ENCODE measurements at places on chromosomes 13 and 19. TPM values are rescaled to one million over a fixed set of nuclear protein-coding genes. Genes with fewer than 3 reads are reported as not detected.

Gene NKG7
- not detected for polyA plus RNA-seq

Gene TNNT1
- polyA plus RNA-seq, result 155 TPM

Gene LRRC8E
- polyA plus RNA-seq, result 4.4 TPM

Gene SPIB
- 0.03 TPM for polyA plus RNA-seq

Gene CD177
- 0.05 TPM for polyA plus RNA-seq

Gene RNF17
- polyA plus RNA-seq, result not detected

Gene SIGLEC5
- not detected for polyA plus RNA-seq

Gene ZSCAN1
- not detected for polyA plus RNA-seq

Gene S1PR5
- 3.0 TPM for polyA plus RNA-seq

Gene KIR2DL1
- not detected for polyA plus RNA-seq

Gene ZNF845
- 3.3 TPM for polyA plus RNA-seq

Gene ICAM4
- not detected for polyA plus RNA-seq

Gene ZNF235
- 4.9 TPM for polyA plus RNA-seq

Gene MLNR
- polyA plus RNA-seq, result 0.51 TPM

Gene CLEC17A
- not detected for polyA plus RNA-seq

Gene HTR2A
- polyA plus RNA-seq, result not detected

Gene IGFL1
- polyA plus RNA-seq, result 1.0 TPM

Gene KANK3
- 1.5 TPM for polyA plus RNA-seq

Gene RXFP2
- polyA plus RNA-seq, result not detected

Gene RFPL4A
- polyA plus RNA-seq, result not detected

Gene EBI3
- polyA plus RNA-seq, result 3.1 TPM

Gene ADAT3
- polyA plus RNA-seq, result 5.6 TPM

Gene OR10H1
- polyA plus RNA-seq, result not detected

Gene KRTDAP
- polyA plus RNA-seq, result not detected

Gene PNMA8C
- not detected for polyA plus RNA-seq

Gene RNF225
- not detected for polyA plus RNA-seq

Gene MTUS2
- polyA plus RNA-seq, result not detected

Gene LHB
- not detected for polyA plus RNA-seq

Gene KIR3DL2
- polyA plus RNA-seq, result not detected

Gene TNNI3
- polyA plus RNA-seq, result 6.2 TPM

Gene WTIP
- 18.8 TPM for polyA plus RNA-seq

Gene TTC9B
- not detected for polyA plus RNA-seq

Gene ZNF536
- not detected for polyA plus RNA-seq

Gene ZNF69
- polyA plus RNA-seq, result not detected

Gene PRRG2
- polyA plus RNA-seq, result 1.0 TPM

Gene ZNF43
- 9.3 TPM for polyA plus RNA-seq

Gene INSR
- 2.0 TPM for polyA plus RNA-seq

Gene NPAS1
- 3.5 TPM for polyA plus RNA-seq

Gene UBE2L5
- 0.31 TPM for polyA plus RNA-seq

Gene ZNF132
- 0.05 TPM for polyA plus RNA-seq

Gene SIGLEC8
- not detected for polyA plus RNA-seq

Gene PCDH8
- polyA plus RNA-seq, result not detected

Gene MICU2
- polyA plus RNA-seq, result 24.7 TPM

Gene STARD13
- 2.9 TPM for polyA plus RNA-seq

Gene SIGLEC12
- not detected for polyA plus RNA-seq

Gene PSG11
- polyA plus RNA-seq, result not detected

Gene GNA15
- polyA plus RNA-seq, result 0.04 TPM

Gene CAMSAP3
- 2.9 TPM for polyA plus RNA-seq

Gene CBARP
- polyA plus RNA-seq, result 1.7 TPM

Gene ZNF155
- 4.8 TPM for polyA plus RNA-seq

Gene NKPD1
- 0.10 TPM for polyA plus RNA-seq

Gene IGFLR1
- polyA plus RNA-seq, result 13.4 TPM

Gene RRAS
- polyA plus RNA-seq, result 55.4 TPM

Gene SYNGR4
- polyA plus RNA-seq, result 4.4 TPM

Gene CYP4F2
- 0.07 TPM for polyA plus RNA-seq

Gene HCN2
- polyA plus RNA-seq, result 23.2 TPM

Gene BEST2
- polyA plus RNA-seq, result not detected

Gene CRX
- polyA plus RNA-seq, result not detected
